ENCODE measurements at places on chromosomes 5 and 9. TPM values are rescaled to one million over a fixed set of nuclear protein-coding genes. Genes with fewer than 3 reads are reported as not detected.

DNA sequence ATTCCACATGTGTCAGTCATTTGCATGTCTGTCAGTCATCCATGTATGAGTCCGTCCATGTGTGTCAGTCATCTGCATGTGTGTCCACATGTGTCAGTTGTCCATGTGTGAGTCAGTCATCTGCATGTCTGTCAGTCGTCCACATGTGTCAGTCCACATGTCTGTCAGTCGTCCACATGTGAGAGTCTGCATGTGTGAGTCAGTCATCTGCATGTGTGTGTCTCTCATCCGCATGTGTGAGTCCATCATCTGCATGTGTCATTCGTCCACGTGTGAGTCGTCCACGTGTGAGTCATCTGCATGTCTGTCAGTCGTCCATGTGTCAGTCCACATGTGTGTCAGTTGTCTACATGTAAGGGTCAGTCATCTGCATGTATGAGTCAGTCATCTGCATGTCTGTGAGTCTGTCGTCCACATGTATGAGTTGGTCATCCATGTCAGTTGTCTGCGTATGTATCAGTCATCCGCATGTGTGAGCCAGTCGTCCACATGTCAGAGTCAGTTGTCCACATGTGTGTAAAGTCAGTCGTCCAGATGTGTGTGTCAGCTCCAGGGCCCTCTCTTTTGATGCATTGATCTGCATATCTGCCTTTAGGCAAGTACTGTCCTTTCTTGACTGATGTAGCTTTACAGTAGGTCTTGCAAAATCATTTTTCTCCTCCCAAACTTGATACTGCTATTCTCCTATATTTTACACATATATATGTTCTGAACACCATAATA lies 72.5 kb upstream of the CACNA1B start:
- DNase-seq, result peak; percentile 32

GRCh38 chr9:70618784-70619183 lies 204.3 kb upstream of the KLF9 start:
- no peak for DNase-seq

DNA sequence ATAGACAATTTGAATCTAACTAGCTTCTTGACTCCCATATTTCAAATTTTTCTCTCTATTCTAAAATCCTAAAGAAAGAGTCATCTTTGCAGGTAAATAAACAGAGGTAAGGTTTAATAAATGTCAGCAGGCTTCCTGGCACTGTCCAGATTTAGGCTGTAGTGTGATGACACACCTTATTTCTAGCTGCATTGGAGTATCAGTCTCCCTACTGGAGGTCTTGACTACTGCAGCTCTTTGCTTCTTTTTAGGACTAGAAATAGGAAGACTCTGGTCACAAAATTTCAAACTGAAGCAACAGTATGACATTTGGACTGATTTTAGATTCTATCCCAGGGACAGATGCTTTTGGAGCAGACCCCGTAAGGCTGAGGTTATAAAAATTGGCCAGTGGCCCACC lies 40.7 kb upstream of the PPP3R2 start:
- no peak for DNase-seq

DNA sequence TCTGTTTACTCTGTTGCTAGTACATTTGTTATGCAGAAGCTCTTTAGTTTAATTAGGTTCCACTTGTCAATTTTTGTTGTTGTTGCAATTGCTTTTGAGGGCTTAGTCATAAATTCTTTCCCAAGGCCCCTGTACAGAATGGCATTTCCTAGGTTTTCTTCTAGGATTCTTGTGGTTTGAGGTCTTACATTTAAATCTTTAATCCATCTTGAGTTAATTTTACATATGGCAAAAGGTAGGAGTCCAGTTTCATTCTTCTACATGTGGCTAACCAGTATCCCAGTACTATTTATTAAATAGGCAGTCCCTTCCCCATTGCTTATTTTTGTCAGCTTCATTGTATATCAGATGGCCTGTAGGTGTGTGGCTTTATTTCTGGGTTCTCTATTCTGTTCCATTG lies 792.4 kb downstream of the PTPRD start:
- no peak for DNase-seq

- DNase-seq, result no peak
Measured at GRCh38 chr5:77743181-77743580, 33.0 kb downstream of the TBCA start.

DNA sequence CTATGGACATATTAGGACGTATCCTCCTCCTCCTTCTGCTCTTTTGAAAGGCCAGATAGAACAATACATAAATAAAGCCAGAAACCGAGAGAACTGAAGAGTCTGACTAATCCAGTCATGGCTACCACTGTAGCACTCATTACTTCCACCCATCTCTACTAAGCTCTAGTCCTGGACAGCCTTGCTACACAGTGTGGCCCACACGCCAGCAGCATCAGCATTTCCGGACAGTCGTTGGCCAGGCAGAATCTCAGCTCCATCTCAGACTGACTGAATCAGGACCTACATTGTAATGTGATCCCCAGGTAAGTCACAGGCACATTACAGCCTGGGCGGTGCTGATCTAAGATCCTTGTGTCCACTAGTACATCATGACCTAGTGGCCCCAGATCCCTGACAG lies 182.9 kb downstream of the DRD1 start:
- DNase-seq, result no peak

GRCh38 chr5:109863752-109864151 lies 174.0 kb downstream of the MAN2A1 start:
- no peak for DNase-seq

DNA sequence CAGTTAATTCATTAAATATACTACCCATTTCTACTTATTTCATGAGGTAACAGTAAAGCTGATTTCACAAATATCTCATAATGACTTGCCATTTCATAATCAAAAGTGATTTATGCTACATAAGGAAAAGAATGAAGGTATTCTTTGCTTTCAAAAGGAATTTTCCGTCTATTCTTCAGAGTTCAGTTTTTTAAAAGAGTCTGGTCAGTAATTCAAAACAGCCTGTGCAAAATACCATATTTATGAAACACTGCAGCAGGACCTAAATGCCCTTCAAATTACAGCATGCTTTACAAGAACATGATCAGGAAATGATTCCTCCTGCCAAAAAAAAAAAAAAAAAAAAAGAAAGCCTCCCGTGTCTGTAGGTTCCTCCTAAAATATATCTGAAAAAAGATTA lies 154.7 kb downstream of the KIAA0825 start:
- no peak for DNase-seq

DNA sequence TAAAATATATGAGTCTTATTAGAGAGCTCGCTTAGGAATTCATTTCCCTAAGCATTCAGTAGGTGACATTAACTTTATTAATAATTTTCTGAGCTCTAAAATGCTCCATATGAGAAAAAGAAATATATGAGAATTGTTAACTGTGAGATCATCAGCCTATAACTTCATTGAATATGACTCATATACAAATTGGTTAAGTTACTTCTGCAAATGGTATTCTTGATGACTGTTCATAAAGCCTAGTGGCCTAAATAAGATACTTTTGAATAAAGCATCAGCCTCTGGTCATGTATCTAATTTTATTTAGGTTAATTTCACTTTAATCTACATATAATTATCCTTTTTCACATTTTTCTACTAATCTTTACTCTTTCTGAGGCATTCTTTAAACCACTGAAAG lies 710.2 kb upstream of the ACO1 start:
- DNase-seq, result peak; percentile 46

GRCh38 chr5:26622947-26623346 lies 415.4 kb downstream of the CDH9 start:
- no peak for DNase-seq

GRCh38 chr5:159765135-159765433 lies 151.2 kb upstream of the ADRA1B start:
- no peak for DNase-seq

- DNase-seq, result no peak
Measured at GRCh38 chr9:18143073-18143745, 330.7 kb upstream of the ADAMTSL1 start.

GRCh38 chr5:59756373-59757035 lies 137.0 kb downstream of the PDE4D start:
- peak; percentile 52 for DNase-seq

- DNase-seq, result no peak
Measured at GRCh38 chr5:72540759-72541438, 33.7 kb upstream of the ZNF366 start.

DNA sequence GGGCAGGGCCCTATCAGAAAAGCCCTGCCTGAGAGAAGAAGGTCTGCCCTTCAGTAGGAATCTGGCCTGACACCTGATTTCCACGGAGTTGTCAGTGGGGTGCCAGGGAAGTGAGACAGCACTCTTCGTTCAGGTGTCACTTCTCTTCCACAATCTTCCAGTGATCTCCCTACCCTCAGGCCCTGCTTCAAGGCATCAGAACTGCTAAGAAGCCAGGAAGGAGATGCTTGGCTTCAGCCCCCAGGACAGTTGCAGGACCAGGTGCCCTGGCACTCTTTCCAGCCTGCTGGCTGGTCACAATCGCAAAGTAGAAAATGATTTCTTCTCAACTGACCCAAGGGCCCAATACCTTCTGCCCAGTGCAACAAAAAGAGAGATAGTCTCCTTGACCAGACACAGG lies 50.3 kb downstream of the SPOCK1 start:
- no peak for DNase-seq

DNA sequence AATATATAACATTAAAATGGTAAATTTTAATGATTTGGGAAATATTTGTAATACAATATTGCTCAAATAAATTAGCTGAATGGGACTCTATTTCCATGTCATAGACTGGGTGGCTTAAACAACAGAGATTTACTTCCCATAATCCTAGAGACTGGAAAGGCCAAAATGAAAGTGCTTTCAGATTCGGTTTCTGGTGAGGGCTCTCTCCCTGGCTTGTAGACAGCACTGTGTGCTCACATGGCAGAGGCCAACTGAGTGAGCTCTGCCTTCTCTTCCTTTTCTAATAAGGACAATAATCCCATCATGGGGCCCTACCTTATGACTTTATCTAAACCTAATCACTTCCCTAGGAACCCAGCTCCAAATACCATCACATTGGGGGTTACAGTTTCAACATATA lies 196.2 kb downstream of the MARCHF11 start:
- DNase-seq, result no peak

DNA sequence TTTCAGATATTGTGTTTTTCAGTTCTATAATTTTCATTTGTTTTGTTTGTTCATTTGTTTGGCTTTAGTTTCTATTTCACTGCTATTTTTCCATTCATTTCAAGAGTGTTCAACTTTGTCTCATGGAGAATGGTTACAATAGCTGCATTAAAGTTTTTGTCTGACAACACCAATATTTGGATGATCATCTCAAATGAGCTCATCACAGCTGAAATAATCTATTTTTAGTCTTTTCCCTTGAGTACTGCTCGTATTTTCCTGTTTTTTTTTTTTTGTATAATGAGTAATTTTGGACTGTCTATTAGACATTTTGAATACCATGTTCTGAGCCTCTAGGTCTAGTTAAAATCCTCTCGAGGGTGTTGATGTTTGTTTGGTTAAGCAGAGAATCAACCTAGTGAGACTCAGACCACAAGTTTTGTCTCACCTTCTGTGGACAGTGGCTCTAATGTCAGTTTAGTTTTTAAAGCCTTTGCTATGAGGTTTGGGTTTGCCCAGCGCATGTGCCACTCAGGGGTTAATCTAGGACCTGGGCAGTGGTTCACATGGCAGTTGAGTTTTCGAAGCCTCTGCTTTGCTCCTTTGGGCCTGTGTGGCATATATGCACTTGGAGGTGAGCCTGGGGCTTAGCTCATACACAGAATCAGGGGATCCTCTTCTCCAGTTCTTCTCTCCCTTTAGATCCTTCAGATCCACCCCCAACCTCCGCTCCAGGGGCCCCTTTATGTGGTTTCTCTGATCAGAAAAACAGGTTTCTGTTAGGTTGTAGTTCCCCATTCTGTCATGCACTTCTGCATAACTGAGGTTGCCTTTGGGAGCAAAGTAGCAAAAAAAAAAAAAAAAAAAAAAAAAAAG lies 79.8 kb downstream of the ARSB start:
- no peak for DNase-seq

DNA sequence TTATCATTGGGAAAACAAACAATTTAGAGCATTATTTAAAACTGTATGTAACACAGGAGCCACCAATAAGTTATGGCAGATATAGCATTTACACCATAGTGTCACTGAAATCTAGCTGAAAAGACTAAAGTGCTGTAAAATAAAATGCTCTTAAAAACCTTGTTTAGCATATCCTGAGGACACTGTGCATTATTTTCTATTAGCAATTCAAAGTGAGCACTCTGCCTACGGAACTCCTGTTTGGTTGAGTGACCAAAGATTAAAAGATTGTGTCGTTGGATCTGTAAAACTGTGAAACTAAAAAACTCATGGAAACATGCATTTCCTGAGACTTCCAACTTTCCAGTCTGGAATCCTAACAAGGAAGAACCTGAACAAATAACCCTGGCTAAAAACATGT lies 95.9 kb upstream of the C6 start:
- no peak for DNase-seq

DNA sequence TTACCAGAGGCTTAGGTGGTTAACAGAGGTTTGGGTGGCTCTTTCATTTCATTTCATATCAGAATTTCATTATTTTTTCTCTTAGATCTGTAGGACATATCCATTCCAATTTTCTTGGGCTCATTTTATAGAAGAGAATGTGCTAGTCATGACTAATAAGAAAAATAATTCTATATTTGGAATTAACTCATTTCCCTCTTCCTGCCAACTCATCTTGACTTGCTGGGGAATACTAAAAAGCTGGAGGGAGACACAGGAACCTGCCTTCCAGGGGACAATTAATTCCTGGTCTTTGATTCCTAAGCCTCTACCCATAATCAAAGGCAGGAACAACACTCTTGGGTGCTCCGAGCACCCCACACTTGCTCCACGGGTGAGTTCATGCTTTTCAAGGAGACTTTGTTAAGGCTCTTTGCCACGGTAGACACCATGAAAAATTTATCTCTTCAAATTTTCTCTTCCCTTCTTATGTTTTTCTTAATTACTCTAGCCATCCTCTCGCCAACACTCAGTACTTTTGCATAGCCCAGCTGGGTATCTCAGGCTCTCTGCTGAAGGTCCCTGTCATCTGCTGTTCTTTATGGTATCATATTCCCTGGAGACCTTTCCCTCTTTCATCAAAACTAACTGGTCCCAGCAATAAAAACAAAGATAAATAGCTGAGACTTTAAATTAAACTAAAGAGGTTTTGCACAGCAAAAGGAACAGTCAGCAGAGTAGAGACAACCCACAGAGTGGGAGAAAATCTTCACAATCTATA lies 273.9 kb downstream of the NPR3 start:
- DNase-seq, result peak; percentile 39

PALM2AKAP2 gene
- polyA plus RNA-seq, result 3.7 TPM

FAF2 gene
- polyA plus RNA-seq, result 34.9 TPM

TAF1L gene
- polyA plus RNA-seq, result 0.01 TPM

PFN3 gene
- not detected for polyA plus RNA-seq

OCLN gene
- 4.6 TPM for polyA plus RNA-seq

PDE6A gene
- polyA plus RNA-seq, result 0.06 TPM

PTPRD gene
- polyA plus RNA-seq, result 0.09 TPM

All from mammary epithelial cell (primary cell).